ENCODE measurements at places on chromosomes 6 and 20.

DNA sequence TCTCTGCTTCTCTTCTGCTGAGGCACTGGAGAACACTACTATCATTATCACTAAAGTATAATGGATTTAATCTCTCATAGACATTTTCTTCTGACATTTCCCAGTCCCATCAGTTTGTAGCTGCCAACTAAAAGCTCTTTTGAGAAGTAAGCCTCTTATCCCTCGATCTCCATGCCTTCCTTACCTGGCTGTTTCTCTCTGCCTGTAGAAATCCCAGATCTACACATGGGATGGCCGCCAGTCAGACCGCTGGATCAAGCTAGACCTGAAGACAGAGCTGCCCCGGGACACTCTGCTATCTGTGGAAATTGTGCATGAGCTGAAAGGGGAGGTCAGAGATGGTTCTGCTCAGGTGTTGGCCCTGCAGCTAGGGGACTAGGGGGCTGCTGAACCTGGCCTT is 25.4 kb downstream of the CCDC167 start:
- no peak for DNase-seq

- DNase-seq: no peak
Measured at GRCh38 chr20:10783707-10784553, 110.1 kb upstream of the JAG1 start.

DNA sequence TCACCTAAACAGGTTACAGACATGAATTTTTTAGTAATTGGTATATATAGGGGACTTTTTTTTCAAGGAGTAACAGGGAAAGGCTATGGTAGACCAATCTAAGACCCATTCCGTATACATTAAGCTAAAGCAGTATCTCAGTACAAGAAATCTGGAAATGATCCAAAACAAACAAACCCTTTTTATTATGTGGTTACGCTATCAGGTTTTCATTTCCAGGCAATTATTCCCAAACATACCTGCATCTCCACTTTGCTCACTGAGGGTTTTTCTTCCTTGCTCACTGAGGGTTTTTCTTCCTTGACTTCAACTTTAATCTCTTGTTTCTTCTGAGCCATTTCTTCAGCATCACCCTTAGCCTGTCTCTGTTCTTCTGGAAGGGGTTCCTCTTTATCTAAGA is 107.3 kb downstream of the EPB41L2 start:
- DNase-seq: no peak

DNA sequence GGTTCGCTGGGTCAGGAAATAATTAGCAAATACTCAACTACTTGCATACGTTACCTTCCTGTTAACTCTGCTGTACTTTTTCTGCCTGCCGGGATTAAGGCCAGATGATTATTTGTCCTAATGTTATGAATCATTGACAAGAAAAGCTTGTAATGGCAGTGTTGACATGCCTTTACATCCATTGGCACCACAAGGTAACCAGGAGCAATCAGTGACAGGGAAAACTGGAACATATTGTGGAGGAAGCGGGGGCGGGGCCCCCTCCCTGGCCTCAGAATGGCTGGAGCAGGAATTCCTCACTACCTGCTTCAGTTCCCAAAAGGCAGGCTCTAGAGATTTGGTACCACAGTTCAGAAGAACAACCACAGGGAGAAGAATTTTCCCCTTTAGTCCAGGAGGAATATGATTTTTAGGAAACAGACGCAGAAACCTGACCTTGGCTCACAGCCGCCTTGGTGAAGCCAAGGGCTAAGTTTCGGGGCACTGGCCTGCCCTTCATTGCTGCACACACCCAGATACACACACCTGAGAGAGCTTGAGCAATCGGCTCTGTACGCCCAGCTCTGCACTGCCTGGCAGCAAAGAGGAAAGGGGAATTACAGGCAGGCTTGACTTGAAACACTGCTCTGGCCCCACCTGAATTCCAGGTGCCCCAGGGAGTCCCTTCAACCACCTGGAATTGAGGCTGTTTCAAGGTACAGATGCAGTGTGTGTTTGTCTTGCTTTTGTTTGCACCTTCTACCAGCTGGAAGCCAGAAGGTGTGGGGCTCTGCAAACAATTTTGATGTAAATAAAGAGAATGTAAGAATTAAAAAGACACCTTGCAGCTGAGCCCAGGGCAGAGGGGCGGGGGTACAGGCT is 89.8 kb downstream of the MYB start:
- DNase-seq: no peak

GRCh38 chr6:111792241-111792640 is 81.0 kb downstream of the FYN start:
- DNase-seq: no peak

DNA sequence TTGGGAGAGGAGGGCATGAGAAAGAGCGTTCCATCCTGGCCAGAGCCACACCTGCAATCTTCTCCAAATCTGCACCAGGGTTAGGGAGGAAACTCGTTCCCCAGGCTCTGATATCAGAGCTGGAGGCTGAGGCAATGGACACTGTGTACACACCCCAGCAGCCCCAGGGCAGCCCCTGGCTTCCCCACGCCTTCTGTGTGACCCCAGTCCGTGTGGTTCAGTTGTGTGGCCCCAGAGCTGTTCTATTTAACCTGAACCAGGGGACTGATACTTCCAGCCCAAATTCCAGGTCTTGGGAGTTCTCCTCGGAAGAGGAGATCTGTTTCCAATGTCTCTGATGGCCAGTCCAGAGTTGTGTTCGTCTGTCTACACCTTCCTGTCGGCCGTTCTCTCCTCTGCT is 242.6 kb upstream of the EXOC2 start:
- DNase-seq: no peak

DNA sequence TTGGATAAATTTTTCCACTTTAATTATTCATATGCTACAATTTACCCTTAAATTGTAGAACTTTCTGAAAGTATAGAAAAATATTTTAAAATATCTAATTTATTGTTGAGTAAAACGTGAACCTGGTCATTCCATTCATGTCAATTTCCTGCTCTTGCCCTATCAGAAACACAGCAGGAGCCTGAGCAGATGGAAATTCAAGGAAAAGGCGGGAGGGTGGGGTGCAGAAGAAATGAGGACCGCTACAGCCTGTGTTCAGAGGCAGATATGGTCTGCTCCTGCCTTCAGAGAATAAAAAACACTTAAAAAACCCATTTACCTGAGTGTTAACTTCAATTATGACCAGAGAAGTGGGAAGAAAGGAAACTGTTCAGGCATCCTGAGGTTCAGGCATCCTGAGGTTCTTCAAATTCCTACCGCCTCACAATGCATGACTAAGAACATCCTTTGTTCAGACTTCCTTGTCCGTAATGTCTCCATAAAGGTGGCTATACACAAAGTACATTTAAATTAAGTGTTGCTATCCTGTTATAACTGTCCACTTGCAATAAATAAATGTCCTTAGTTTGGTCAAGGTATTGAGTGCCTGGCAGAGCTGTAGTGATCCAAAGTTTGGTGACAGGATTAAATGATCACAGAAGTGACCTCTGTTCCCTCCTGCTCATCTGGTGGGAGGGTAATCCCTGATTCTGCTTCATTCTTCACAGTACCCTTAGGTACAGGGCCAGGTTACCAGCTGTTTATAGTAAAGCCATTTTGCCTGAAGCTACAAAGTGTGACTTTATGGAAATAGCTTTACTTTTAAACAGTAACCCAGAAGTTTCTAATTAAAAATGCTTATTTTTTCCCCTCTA is 109.1 kb downstream of the MAN1A1 start:
- no peak for DNase-seq

DNA sequence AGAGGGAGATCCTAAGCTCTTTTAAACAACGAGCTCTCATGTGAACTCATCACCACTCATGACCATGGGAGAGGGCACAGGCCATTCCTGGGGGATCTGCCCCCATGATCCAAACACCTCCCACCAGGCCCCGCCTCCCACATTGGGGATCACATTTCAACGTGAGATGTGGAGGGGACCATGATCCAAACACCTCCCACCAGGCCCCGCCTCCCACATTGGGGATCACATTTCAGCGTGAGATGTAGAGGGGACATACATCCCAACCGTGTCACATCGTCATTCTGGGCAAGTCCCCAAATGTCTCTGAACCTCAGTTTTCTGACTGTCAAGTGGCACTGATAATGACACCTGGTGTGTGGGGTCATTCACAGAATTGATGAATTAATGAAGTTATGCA is 641.8 kb downstream of the CDH26 start:
- no peak for DNase-seq

DNA sequence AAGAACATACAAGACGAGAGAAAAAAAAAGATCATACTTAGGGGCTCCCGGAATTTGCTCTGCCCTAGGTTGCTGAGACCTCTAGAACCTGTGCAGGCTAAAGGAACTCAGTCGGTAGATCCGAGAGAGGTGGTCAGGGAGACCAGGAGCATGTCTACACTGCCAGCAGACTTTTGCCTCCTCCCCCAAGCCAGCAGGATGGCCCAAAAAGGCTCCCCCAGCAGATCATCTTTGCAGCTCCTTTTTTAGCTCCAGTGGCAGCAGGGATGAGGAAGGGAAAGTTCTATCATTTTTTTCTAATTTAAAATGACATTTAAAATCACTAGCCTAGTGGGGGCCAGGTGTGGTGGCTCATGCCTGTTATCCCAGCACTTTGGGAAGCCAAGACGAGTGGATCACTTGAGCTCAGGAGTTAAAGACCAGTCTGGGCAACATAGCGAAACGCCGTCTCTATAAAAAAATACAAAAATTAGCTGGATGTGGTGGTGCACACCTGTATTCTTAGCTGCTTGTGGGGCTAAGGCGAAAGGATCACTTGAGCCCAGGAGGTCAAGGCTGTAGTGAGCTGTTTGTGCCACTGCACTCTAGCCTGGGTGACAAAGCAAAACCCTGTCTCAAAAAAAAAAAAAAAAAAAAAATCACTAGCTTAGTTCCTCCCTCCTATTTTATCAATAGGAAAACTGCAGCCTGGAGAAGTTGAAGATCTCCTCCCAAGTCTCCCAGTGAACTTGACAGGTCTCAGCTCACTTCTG is 69.3 kb upstream of the MYL9 start:
- DNase-seq: no peak

DNA sequence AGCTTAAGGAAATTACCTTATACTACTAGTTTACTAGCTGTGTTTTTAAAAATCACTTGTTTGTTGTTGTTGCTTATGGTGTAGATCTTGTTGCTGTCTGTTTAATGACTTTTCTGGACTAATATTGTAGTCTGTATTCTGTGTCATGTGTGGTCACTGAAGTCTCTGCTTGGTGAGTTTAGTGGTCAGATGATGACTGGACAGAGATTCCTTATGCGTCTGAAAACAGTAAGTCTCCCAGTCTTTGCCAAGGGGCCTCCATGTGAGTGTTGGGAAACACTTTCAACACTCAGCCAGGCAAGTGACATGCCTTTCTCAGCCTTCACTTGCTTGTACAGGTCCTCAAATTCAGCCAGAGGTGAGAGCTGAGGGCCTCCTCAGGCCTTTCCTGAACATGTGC is 256.9 kb upstream of the RNF24 start:
- DNase-seq: no peak

GRCh38 chr20:10524643-10525042 is 89.5 kb downstream of the SLX4IP start:
- DNase-seq: no peak

- DNase-seq: peak; percentile 7
Measured at GRCh38 chr20:64079273-64080012, at the start of gene RGS19. Gene RGS19 (minus strand): TSS chr20:64079518. CDS start chr20:64076886, 2,632 bp downstream.

DNA sequence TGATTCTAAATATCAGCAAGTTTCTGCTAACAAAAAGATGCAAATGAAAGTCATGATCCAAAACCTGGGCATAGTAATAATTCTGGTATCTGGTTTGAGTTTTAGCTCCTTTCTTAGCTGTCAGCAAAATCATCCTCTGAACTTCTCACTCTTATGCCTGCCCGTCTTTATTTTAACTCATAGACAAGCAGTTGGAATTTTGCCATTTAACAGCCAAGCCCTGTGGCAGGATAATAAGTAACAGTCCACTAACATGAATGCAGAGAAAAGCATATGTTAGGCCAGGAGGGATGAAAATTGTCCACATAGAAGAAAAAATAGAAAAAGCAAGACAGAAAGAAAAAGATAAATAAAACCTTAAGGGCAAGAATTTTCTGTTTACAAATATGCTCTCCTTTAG is 170.0 kb upstream of the LAMA2 start:
- DNase-seq: no peak

- no peak for DNase-seq
Measured at GRCh38 chr6:29764422-29765196, 41.4 kb downstream of the HLA-F start.

DNA sequence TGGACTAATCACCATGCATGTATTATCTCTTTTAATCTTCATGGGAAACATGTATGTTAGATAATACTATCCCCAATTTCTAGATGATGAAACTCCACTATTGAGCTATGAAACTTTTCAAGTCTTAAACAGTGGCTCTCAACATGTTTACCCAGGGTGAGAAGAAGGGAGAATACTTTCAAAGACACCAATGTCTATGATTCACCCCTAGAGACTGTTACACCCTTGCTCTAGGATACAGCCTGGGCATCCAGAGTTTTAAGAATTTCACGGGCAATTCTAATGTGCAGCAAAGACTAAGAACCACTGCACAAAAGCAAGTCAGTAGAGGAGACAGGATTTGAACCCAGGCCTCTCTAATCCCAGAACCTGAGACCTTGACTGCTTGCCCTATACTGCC is 47.8 kb downstream of the GFOD1 start:
- no peak for DNase-seq

GRCh38 chr6:21022343-21023107 is 488.3 kb downstream of the CDKAL1 start:
- DNase-seq: no peak

- no peak for DNase-seq
Measured at GRCh38 chr6:118354641-118355040, 193.5 kb upstream of the PLN start.

DNA sequence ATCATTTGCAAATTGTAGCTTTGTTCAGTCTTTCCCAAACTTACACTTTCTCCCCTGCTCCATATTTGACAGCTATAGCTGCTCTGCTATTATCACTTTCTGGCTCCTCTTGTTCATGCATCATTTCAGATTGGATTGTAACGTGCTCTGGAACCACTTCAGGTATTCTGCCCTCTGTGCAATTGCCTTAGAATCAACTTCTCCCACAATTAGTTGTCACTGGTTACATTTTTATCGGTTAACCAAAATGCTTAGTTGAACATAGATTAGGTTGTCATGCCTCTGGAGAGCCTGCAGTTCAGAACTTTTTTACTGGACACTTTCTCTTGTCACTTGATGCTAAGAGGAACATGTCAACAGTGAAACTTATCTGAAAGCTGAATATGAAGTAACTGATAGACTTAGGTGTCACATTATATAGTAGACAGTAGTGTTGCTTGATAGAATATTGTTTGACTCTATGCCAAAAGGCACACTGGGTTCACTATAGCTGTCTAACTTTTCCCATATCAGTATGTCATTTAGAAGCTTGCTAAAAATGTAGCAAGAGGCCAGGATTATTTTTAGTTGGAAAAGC is 127.7 kb upstream of the PTPRK start:
- DNase-seq: no peak

DNA sequence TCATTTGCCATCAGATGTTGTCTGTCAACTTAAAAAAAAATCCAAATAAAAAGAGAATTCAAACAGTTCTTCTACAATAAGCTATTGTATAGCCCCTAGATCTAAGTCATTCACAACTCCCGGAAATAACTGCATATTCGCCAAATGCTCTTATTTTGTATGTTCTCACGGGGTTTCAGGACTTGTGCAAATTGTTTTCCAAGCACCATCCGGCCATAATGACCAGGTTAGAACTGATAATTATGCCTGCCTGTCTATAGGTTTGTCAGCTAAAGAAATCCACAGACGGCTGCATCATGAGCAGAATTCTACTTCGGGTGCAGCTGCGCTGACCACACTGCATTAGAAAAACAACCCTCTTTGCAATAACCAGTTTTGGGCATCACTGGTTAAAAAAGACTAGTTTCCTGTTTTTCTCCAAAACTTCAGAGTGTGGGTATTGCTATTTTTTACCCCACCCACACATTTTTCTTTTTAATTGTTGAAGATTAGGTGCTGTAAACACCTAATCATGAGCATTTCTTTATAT is 87.7 kb downstream of the HIVEP2 start:
- no peak for DNase-seq
